ENCODE measurements at places on chromosomes 16 and 17. TPM values are rescaled to one million over a fixed set of nuclear protein-coding genes. Genes with fewer than 3 reads are reported as not detected.

DNA sequence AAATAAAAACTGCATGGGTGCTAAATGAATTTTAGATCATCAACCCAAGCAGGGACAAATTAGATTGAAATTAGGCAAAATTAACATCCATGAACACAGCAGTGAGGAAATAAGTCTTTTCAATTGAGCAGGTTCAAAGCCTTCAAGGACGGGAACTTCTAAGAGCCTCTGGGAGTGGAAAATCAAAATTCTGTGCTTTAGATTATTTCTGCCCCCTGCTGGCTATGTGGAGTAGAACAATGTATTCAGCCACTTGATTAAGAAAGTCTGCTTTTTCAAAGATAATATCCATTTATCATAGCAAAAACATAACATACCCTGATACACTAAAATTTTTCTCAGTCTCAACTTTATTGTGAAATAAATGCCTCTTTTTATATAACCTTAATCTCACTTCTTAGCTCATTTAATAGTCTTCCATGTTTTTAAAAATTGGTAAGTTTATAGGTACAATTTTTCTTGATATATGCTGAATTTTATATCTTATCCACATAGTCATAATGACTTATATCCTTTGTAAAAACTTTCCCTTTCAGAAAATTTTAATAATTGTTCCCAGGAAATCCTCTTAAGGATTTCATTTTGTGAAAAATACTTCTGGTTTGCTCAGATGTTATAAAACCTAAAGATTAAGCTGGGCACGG, 28.1 kb upstream of the NOL11 start:
- peak; percentile 44 for DNase-seq

DNA sequence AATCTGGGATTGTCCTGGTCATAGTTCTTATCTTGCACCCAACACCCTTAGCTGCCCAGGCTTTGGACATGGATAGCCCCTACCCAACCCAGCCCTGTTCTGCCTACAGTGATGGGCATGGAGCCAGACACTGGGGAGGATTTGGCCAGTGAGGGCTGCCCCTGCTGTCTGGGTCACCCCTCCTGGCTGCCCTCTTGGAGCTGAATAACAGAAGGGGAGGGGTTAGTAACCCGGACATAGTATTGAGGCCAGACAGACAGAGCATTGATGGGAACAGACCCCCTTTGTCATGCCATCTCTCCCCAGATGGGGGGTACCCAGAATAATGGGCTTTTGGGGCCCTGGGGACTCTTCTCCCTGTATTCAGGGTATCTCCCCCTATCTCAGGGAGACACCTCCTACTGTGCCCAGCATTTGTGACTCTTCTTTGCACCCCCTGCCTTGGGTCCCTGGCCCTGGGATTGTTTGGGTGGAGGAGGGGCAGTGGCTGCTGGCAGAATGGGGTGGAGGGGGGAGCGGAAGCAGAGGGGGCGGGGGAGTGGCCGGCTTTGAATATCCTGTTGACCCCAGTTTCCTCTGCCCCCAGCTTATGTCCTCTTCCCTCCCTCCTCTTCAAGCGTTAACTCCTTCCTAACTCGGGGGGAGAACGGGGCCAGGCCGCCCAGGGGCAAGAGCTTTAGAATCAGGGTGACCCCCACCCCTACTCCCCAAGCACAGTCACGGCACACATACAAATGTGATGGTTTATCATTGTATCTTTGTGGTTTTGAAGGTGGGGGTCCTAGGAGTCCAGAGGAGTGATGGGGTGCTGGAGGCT, 17.0 kb downstream of the GJD3 start:
- DNase-seq, result no peak

GRCh38 chr16:50045412-50045811, 20.4 kb upstream of the HEATR3 start:
- no peak for DNase-seq

DNA sequence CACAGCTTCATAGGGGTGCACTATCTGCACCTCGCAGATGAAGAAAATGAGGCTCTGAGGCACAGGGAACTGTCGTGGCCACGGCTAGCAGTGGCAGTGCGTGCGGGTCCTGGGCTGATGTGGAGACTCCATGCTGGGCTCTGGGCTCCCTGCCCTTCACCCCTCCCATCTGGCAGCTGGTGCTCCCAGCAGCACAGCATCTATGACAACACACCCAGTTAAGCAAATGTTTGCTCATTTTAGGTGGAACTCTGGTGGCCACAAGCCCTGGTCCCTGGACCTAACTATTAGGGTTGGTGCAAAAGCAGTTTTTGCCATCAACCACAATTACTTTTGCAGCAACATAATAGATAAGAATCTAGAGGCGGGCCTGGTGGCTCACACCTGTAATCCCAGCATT, 30.9 kb downstream of the IFT140 start:
- no peak for DNase-seq

GRCh38 chr16:85446951-85447692, 166.0 kb upstream of the GSE1 start:
- no peak for DNase-seq

GRCh38 chr16:9232102-9232770, 140.8 kb downstream of the HAPSTR1 start:
- DNase-seq, result no peak

DNA sequence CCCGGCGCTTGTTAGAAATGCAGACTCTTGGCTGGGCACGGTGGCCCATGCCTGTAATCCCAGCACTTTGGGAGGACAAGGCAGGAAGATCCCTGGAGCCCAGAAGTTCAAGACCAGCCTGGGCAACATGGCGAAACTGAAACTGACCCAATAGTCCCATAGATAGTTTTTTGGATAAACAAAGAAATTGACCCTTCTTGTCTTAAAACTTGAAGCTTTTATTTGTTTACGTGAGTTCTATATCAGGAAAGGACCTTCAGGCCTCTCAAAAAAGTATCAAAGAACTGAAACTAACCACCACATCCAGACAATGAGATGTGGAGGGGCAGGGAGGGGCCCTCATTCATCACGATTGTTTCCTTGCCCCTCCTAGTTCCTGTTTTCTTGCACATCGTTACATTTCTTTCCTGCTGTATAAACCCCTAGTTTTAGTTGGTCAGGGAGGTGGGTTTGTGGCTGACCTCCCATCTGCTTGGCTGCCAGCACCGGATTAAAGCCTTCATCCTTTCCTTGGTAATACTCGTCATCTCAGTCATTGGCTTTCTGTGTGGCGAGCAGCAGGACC, 29.9 kb upstream of the PRM1 start:
- no peak for DNase-seq

DLX3 gene
- polyA plus RNA-seq, result 0.92 TPM

KPNA2 gene
- polyA plus RNA-seq, result 144 TPM

DNA sequence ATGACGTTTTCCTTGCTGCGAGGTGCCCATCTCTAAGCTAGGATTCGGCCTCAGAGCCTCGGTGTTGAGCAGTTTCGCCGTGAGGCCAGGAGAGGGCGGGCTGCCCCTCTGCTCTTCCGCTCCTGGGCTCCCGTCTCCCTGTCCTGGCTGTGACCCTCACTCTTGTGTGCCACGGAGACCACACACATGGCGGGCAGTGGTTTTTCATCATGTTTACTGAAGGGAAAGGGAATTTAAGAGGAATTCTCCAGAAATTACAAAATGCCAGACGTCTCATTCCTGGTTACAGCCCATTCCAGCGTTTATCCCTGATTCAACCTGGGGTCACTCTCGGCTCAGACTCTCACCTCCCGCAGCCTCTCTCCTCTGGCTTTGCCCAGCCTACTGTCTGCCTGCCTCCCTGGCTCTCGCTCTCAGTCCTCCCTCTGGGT, 96.8 kb upstream of the ELAC2 start:
- DNase-seq, result peak; percentile 10

- DNase-seq, result no peak
Observed at GRCh38 chr17:56936697-56937322, 23.0 kb upstream of the TRIM25 start.

GRCh38 chr16:28136751-28137434, 73.4 kb upstream of the GSG1L start:
- DNase-seq, result no peak

AIPL1 gene
- polyA plus RNA-seq, result 0.14 TPM

GRCh38 chr16:57143149-57143921, 42.5 kb downstream of the PSME3IP1 start:
- DNase-seq, result no peak

DNA sequence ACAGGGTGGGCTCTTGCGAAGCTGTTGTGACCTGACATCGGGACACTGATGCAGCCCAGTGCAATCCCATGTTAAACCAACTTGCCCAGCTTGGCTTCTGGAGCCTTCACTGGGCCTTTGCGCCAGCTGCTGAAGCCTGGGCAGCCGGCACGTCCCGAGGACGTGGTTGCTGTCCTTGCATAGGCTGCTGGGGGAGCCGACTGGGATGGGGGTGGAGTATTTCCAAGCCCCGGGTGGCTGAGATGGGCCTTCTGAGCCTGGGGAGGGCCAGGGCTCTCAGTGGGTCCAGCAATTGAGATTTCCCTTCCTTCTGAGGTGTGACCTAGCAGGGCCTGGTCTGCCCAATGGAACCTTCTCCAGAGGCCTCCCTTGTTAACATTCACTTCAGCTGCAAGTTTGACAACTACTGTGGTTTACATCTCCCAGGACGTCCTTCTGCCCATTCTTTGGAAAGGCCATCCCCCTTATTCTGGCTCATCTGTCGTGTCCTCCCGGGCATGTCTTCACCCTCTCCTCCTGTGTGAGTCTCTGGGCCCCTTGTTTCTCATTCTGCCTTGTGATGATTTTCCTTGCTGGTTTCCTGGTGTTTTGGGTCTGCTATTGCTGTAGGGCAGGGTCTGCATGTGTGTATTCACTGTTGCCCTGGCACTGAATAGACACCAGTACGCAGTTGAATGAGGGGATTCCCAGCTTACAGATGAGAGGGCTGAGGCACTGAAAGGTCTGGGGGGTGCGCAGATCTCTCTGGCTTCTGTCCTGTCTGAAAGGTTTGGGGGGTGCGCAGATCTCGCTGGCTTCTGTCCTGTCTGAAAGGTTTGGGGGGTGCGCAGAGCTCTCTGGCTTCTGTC, 34.4 kb downstream of the HAPSTR1 start:
- no peak for DNase-seq

GRCh38 chr17:44540246-44541084, 16.8 kb upstream of the FZD2 start:
- no peak for DNase-seq

- no peak for DNase-seq
Observed at GRCh38 chr16:50685462-50686063, 4.5 kb upstream of the SNX20 start.

- no peak for DNase-seq
Observed at GRCh38 chr17:17391668-17392370, 85.0 kb upstream of the MED9 start.

DNA sequence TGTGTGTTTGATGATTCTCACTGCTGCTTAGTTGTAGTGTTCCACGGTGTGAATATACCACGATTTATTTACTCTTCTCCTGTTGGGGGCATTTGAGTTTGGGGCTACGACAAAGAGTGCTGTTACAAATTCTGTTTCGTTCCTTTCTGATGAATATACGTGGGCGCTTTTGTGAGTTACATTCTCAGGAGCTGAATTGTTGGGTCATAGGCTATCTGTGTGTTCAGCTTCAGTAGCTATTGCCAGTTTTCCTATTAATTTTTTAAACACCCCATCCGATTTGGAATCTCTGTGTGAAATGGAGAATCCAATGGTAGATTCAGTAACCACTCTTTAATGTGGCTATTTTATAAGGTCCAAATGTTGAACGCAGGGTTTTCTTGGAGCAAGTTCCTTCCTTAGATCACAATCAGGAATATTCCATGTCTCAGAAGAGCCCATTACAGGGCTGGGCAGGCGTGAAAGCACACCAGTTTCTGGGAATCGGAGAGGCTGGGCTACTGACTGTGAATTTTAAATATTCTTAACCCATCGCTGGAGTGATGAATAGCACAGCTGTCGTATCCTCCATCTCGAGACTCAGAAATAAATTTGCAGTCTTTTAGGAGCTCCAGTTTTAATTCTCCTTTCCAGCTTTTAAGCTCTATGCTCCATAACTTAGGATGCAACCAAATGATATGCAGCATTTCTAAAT, 115.9 kb downstream of the PITPNC1 start:
- DNase-seq, result no peak

- DNase-seq, result no peak
Observed at GRCh38 chr16:81266680-81267095, 28.2 kb downstream of the BCO1 start.

NPB gene
- 0.93 TPM for polyA plus RNA-seq

HAP1 gene
- polyA plus RNA-seq, result 0.90 TPM

CHST5 gene
- 0.94 TPM for polyA plus RNA-seq

NCOR1 gene
- 110 TPM for polyA plus RNA-seq

DNA sequence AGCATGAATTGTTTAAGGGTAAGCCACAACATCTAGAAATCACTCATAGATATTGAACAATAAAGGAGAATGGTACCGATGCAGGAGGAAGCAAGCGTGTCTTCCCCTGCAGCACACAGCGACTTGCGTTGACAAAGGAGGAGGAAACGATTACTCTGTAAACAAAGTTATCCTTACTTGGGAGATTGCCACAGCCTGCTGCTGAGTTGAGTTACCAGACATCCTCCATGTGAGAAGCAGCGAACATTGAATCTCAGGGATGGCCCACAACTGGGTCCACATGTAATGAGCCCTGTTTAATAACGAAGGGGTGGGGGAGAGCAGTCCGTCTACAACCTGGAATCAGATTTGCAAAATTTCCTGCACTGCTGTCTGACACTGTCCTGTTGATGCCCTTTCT, 27.7 kb downstream of the CLUH start:
- DNase-seq, result no peak

DNA sequence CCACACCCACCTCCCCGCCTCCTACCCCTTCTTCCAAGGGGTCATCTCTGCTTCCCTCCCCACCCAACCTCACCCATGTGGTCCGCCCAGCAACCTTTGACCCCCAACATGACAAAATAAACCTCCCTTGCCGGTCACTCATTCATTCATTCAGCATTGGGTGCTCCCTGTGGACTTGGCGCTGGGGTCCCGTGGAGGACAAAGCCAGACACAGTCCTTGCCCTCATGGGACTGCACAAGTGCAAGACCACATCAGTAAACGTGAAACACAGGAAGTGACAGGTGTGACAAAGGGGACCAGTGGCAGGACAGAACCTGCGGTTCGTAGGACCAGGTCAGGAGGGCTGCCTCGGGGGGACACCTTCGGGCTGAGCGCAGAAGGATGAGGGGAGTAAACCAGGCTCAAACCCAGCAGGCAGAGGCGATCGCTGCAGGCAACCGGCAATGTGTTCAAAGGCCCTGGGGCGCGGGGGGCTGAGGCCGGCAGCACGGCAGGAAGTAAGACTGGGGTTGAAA, 185.4 kb downstream of the SEC14L1 start:
- no peak for DNase-seq

SHCBP1 gene
- polyA plus RNA-seq, result 7.3 TPM

- DNase-seq, result no peak
Observed at GRCh38 chr17:33983824-33984574, 271.1 kb upstream of the CCL2 start.

GRCh38 chr17:74833501-74834377, 25.9 kb downstream of the GRIN2C start:
- DNase-seq, result no peak

TP53TG3 gene
- polyA plus RNA-seq, result not detected

- no peak for DNase-seq
Observed at GRCh38 chr16:4373356-4373908, 1.8 kb downstream of the VASN start.

GRCh38 chr17:15660077-15660476, 24.0 kb downstream of the TRIM16 start:
- no peak for DNase-seq

GRCh38 chr16:49601576-49601975, 228.0 kb downstream of the C16orf78 start:
- DNase-seq, result no peak

GRCh38 chr16:23651943-23652468, 10.7 kb downstream of the DCTN5 start:
- DNase-seq, result no peak

NPIPB2 gene
- polyA plus RNA-seq, result 5.4 TPM

GRCh38 chr17:78979780-78980623, at the start of gene LGALS3BP:
TSS of gene LGALS3BP (minus strand) at chr17:78979923. CDS start at chr17:78977191, 2,732 bp downstream.
- DNase-seq, result no peak

GRCh38 chr17:57832314-57833178, 17.3 kb downstream of the MRPS23 start:
- no peak for DNase-seq

SLC35G6 gene
- not detected for polyA plus RNA-seq
